Muscle of leg (tissue), 16 donors: ENCODE measurements at places on chromosomes 13 and 19.

DNA sequence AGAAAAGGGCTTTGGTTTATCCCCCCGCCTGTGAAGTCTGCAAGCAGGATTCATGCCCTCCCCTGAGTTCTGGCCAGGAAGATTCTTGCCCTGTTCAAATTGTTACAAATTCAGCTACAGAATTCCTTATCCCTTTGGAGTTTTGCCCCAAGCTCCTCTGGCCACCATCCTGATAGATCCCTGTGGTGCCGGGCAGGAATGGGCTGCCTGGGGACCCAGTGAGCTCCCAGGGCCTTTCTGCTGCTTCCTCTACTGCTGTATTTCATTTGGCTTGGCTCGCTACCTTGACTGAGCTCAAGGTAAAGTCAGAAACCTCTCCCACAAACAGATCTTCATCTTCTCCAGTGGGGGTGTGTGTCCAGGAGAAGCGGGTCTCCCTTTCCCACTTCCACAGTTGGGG lies 194.6 kb upstream of the NBEA start:
- DNase-seq = no peak

DNA sequence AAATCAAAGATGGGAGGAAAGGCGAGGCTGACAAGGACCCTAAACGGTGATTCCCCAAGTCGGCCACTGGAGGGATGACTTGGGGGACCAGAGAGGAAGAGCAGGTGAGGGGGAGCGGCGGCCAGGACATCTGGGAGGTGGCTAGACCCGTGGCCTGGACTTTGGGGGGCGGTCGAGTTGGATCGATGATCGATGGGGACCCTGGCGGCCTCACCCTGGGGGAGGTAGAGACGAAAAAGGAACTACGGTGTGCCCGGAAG lies 7.7 kb upstream of the CIRBP start:
- no peak for DNase-seq

DNA sequence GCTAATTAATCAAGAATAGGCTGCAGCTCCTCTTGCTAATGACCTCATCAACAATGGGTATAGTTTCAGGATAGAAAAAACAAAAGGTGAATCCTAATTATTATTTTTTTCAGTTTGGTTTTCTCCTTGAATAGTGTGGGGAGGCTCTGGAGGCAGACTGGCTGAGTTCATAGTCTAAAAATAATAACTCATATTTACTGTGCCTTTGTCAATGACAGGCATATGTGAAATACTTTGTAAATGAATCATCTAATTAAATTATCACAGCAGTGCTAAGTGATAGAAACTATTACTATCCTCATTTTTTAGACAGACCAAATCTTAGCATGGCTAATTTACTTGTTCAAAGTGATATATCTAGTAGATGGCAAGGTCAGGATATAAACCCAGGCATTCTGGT lies 1261.0 kb upstream of the SLC10A2 start:
- peak; percentile 9 for DNase-seq

DNA sequence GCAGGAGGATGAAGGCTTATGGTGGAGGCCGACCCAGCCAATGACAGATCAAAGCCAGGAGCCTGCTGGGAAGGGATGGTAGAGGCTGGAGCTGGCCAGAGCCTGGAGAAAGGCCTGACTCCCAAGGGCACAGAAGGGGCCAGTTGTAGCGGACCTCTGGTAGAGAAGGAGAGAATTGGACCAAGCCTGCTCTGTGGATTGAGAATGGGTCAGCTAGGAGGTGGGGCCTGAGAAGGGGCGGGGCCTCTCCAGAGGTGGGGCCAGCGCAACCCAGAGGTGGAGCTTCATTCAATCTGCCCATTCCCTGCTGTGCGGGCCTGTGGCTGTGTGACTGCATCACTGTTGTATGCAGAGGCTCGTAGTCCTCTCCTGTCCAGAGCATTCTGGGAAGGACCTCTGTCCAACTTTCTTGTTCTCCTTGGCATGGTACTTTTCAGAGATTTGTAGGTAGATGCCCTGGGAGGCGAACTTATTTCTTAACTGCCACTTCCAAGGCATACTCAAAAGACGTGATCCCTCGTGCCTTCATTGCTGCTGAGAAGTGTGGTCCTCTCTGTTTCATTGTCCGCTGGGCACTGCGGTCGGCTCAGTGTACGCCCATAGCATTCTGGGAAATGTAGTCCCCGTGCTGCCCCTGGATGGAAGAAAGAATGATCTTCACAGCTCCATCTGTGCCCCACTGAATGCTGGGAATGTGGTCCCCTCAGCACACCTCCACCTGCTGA lies 6.7 kb downstream of the GRIN2D start:
- peak; percentile 72 for DNase-seq
